ENCODE measurements at places on chromosomes 2 and 18. TPM values are rescaled to one million over a fixed set of nuclear protein-coding genes. Genes with fewer than 3 reads are reported as not detected.
A peak's percentile ranks its signal among the peaks of the same experiment; 100 is the strongest.

GRCh38 chr2:1728821-1729220, 15.5 kb downstream of the PXDN start:
- DNase-seq = peak; percentile 37
- H3K36me3 ChIP-seq = no peaks in the 10 kb centered on the region
- no peak overlapping the region for H3K4me3 ChIP-seq
- H3K27me3 ChIP-seq = no peaks in the 10 kb centered on the region
- peak overlapping the region; percentile 65 for H3K27ac ChIP-seq

Gene ESPNL
- total RNA-seq = not detected

Gene GNLY
- 0.57 TPM for total RNA-seq

GRCh38 chr2:191165176-191165643, 14.4 kb upstream of the STAT4 start:
- H3K4me1 ChIP-seq = peaks cover 27% of the 10 kb centered on the region
- no peak for DNase-seq
- H3K36me3 ChIP-seq = no peaks in the 10 kb centered on the region
- H3K27me3 ChIP-seq = no peaks in the 10 kb centered on the region
- H3K27ac ChIP-seq = peak overlapping the region; percentile 57
- no peak overlapping the region for H3K4me3 ChIP-seq

DNA sequence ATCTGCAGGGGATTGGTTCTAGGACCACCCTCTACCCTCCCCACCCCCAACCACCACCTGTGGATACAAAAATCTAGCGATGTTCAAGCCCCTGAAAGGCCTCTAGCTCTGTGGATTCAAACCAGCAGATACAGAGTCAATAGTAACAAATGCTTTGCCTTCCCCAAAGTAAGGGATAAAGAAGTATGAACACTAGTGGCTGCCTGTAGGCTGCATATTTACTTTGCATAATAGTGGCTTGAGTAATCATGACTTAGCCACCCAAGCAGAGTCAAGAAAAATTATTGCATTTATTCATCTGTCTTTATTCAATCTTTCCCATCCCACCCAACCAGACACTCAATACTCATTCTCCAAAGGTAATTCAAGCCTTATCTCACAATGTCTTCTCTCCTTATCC, 43.8 kb downstream of the SOCS6 start:
- H3K27ac ChIP-seq = no peak overlapping the region
- peaks cover 43% of the 10 kb centered on the region for H3K4me1 ChIP-seq
- H3K36me3 ChIP-seq = no peaks in the 10 kb centered on the region
- no peak overlapping the region for H3K4me3 ChIP-seq
- DNase-seq = no peak
- no peaks in the 10 kb centered on the region for H3K27me3 ChIP-seq

DNA sequence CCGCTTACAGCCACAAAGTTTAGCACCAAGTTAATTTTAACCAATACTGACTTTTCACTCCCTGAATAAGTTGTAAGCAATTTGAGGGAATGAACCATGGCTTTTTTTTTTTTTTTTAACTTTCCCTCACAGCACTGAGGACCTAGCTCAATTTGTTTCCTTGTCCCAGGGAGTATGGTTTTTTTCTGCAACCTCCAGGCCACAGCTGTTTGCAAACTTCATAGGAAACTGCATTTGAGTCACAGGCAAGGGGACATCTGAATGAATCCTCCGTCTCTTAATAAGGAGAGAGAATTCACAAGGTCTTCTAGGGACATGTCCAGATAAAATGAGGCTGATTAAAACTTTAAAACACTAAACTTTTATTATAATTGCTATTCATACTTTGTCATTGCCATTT, 181.5 kb downstream of the GFPT1 start:
- H3K36me3 ChIP-seq = no peaks in the 10 kb centered on the region
- H3K27me3 ChIP-seq = no peaks in the 10 kb centered on the region
- no peak overlapping the region for H3K27ac ChIP-seq
- no peaks in the 10 kb centered on the region for H3K4me1 ChIP-seq
- no peak for DNase-seq

Gene IGFBP5
- 170 TPM for total RNA-seq

All from heart right ventricle (tissue), 16 donors.